Fibroblast of the aortic adventitia (primary cell): ENCODE measurements at places on chromosomes 3 and 15.

GRCh38 chr15:25693321-25694238 is 169.5 kb downstream of the ATP10A start:
- DNase-seq: peak; percentile 28

DNA sequence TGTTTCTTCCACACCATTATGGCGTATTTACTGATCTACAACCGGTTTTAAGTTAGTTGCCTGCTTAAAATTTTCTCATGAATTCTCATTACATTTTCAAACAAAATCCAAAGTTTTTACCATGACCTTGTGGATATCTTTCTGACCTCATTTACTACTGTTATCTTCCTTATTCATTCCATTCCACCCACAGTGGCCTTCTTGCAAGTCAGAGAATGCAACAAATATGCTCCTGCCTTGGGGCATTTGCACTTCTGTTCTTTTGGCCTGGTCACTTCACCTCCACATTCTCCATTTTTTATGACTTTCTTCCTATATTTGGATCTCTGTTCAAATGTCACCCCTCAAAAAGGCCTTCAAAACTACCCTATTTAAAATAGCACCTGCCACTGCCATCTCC is 8.8 kb upstream of the SLC15A2 start:
- peak; percentile 5 for DNase-seq

DNA sequence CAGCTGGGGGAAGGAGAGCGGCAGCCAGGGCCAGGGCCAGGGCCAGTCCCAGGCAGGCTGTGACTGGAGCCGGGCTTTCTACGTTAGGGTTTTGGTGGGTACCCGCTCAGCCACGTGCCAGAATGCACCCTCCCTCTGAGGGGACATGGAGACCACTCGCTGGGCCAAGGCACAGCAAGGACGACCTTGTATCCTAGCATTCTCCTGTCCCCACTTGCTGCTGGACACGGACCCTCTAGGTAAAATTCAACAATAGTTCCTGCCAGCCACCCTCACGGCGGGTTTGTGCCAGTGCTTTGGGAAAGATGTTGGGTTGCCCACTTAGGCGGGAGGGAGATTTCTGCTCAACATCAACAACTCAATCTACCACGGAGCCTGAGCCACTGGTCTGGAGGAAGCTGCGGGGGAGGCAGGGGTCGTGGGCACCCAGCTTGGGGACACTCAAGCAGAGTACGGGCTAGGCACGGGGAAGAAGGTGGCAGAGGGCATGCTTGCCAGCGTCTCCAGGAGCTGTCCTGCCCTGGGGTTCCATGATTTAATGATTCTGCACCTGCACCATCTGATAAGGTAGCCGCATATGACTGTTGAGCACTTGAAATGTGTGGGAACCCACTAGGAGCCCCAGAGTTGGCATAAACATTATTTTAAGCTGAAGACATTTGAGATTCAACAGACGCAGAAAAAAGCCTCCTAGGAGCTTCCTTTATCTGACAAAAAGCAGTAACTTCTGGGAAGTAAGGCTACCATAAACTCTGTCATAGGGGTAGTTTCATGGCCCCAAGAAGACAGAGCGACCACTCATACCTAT is 22.5 kb upstream of the C15orf39 start:
- DNase-seq: no peak

DNA sequence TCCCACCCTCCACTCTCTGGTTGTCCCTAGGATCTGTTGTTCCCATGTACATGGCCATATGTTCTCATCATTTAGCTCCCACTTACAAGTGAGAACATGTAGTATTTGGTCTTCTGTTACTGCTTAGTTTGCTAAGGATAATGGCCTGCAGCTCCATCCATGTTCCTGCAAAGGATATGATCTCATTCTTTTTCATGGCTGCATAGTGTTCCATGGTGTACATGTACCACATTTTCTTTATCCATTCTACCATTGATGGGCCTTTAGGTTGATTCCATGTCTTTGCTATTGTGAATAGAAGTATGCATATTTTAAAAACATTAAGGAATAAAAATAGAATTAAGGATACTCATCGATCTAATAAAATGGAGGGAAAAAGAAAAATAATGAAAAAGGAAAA is 278.4 kb downstream of the MBNL1 start:
- no peak for DNase-seq

GRCh38 chr15:38666865-38667510 is 102.4 kb upstream of the RASGRP1 start:
- no peak for DNase-seq

GRCh38 chr3:125160606-125161371 is 51.8 kb downstream of the SLC12A8 start:
- peak; percentile 99 for DNase-seq

GRCh38 chr3:117409701-117410459 is 700.3 kb downstream of the TUSC7 start:
- no peak for DNase-seq

DNA sequence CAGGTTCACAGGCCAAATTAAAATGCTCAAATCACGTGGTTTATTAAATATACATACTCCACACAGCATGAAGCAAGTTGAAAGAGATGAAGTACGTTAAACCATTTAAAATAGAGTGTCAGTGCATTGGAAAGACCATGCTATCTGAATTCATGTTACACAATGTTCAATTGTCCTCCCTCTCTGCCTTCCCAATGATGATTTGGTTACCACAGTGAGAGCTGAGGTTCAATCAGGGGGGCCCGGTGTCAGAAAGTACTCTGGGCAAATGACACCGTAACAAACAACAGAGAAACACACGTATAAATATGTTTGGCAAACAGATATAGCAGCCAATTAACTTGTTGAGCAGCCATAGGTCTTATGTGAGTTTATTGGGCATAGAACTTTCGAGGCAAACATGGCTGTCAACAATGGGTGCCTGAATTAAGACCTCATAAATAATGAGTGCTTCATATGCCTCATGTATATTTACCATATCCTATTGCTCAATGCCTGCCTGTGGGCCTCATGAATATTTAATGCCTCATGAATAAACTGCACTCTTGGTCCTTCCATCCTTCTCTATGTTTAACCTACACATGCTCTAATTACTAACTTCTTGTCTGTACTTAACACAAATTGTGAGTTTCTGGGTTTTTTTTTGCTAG is 641.5 kb downstream of the PLOD2 start:
- DNase-seq: no peak

DNA sequence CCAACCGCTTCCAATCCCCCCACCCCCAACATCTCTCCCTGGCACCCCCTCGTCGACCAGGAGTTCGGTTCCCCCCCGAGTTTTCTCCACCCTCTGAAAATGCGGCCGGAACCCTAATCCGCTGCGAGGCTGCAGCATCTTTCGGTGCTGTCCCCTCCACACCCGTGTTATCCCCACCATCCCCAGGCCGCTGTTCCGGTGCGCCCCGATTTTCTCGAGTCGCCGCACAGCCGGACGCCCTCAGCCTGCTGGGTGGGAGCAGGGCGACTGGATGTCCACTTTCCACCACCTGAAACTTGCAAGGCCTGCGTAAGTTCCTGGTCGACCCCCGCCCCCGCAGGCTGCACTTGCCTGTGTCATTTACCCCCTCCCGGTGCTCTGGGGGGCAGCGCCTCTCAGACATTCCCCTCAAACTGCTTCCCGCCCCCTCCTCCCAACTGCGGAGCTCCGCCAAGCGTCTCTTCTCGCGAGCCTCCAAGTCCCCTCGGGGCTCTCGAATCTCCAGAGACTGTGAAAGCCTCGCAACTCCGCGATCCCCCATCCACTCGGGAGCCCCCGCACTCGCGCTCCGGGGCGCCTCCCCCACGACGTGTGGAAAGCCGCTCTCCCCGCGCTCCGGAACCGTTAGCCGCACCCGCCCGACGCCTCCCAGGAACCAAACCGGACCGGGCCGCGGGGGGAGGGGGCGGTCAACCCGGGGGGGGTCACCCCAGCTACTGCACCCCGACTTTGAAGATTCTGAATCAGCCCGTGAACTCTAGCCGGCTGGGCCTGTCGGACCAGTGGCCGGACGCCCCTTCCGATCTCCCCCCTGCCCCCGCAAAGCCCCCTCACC is 566 bp downstream of the ETV5 start:
- DNase-seq: peak; percentile 59
